ENCODE measurements at places on chromosomes 6 and 20.
A peak's percentile ranks its signal among the peaks of the same experiment; 100 is the strongest.

GRCh38 chr6:133243723-133244305, 2.7 kb downstream of the EYA4 start:
- DNase-seq: no peak

DNA sequence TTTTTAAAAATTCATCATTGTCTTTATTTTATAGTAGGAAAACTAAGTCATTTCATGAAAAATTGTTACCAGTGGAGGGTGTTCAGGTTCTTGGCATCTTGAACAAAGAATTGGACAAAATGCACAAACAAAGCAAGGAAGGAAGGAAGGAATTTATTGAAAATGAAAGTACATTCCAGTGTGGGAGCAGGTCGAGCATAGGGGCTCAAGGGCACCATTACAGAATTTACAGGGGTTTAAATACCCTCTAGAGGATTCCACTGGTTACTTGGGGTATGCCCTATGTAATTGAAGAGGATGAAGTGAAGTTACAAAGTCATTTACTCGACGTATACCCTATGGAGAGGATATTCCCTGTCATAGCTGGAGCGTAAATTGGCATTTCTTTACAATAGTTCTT, 37.4 kb upstream of the HDAC2 start:
- no peak for DNase-seq

GRCh38 chr6:30411515-30412207, 66.7 kb downstream of the RPP21 start:
- peak; percentile 64 for DNase-seq

- no peak for DNase-seq
These were observed 37.6 kb upstream of the ANGPT4 start for GRCh38 chr20:953742-954141.

GRCh38 chr6:36740818-36741179, 43.2 kb downstream of the RAB44 start:
- no peak for DNase-seq

DNA sequence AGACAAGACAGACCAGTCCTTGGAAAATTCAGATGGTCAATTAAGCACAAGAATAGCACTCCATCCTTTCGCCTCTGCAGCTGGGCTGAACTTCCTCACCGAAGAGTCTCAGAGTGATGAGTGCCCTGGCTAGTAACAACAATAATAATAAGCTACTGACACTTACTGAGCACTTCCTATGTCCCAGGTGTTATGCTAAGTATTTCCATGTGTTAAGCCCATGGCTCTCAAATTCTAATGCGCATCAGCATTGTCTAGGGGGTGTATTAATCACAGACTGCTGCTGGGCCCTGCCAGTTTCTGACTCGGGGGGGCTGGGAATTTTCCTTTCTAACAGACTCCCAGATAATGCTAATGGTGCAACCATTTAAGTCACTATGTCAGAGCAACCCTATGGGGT, 118.2 kb upstream of the LRFN2 start:
- DNase-seq: no peak

- no peak for DNase-seq
These were observed 77.6 kb downstream of the MLIP start for GRCh38 chr6:54188846-54189245.

GRCh38 chr6:26324295-26324727, 40.7 kb upstream of the BTN3A2 start:
- no peak for DNase-seq

DNA sequence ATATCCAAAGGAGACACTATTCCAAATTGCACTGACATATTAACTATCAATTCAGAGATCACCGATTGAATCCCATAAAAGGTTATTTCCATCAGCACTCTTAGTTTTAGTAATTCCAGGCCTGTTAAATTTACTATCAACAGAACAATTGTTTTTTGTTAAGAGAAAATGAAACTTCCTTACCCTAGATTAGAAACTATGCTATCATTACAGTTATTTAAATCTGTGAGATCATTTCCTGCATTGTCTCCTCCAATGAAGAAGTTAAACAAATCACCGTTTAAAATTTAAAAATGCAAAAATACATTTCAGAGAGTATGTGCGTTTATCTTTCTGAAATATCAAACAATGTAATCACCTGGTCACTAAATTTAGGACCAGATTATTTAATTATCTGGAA, 57.5 kb downstream of the HIVEP2 start:
- no peak for DNase-seq

All from stimulated activated CD4-positive, alpha-beta T cell treated with anti-CD3 and anti-CD28 coated beads, Interleukin-12 subunit alpha, Interleukin-12 subunit beta, amount 100 ng/mL, for 48 hours (primary cell).